ENCODE measurements at places on chromosomes 1 and 21.
A peak's percentile ranks its signal among the peaks of the same experiment; 100 is the strongest.

GRCh38 chr1:215878843-215879242 lies 311.7 kb downstream of the KCTD3 start:
- no peak for DNase-seq

DNA sequence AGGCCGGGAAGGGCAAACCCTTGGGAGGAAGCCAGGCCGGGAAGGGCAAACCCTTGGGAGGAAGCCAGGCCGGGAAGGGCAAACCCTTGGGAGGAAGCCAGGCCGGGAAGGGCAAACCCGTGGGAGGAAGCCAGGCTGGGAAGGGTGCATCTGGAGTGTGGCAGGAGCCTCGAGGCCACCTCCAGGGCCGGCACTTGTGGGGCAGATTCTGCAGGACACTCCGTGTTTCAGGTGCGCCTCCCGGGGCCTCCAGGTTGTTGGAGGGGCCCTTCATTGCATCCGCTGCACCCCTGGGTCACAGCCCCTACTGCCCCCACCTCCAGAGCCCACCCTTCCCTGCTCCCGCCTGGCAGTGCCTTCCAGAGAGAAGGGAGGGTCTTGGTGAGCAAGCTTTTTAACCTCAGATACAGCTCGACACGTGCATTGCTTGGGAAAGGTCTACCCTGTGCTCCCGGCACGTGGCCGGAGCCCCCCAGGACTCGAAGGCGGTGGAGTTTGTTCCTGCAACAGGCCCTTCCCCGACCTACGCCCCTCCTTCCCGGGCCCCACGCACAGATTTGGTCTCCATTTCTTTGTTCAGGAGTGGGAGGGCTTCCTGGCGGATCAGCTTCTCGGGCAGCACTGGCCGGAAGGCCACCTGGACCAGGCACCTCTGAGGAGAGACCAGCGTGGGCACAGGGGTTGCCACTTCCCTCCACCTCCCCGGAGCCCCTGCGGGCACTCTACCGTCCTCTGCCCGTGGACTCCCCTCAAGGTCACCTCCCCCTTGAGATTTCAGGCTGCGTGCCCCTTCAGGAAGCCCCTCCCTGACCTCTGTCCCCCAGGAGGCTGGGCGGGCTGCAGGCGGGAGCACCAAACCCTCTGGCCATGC lies 9.4 kb upstream of the TMEM52 start:
- DNase-seq, result no peak

DNA sequence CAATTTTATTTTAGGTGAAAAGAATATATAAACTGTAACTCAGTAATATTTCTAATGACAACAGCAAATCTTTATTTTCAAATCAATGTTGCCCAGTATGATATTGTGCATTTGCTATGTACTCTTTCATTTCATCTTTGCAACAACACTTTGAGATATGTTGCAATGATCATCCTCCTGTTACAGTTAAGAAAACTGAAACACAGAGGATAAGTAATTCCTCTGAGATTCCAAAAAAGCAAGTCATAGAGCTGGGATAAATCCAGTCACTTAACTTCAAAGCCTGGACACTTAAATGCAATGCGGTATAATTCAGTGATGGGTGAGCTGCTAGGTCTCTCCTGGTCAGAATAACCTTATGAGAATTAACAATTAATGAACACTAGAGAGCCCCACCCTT lies 48.6 kb upstream of the EXO1 start:
- DNase-seq, result no peak

DNA sequence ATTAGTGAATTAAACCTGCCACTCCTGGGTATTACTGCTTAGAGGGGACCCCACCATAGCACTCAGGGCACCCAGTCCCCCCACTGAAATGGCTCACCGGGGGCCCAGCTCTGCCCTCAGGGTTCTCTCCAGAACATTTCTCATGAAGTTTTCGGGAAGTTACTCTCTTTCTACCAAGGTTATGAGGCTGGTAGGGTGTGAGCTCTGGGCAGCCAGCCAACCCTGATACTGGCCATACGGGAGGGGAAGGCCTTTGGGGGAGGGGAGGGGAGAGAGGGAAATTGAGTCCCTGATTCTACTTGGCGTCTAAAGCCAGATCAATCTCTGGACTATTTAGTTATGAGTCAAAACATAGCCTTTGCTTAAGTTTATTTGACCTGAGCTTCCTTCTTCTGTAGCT lies 12.9 kb upstream of the PDE9A start:
- no peak for DNase-seq

DNA sequence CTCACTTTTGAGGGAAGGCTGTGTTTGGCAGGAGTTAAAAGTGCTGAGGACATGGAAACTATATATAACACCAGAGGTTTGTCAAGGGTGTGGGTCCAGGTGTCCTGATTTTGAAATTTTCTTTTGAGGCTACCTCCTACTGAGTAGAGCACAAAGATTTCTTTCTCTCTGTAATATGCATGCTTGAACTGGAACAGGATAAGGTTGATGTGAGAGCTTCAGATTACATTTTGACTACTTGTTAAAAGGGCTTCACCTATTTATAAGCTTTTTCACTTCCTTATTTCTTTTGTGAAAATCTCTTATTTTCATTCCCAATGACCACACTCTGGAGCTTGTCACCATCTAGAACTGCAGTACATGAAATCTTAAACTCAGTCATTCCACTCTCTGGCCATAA lies 59.8 kb upstream of the PLA2G4A start:
- DNase-seq, result no peak

- no peak for DNase-seq
Observed at GRCh38 chr1:40090652-40091355, 6.2 kb downstream of the PPT1 start.

DNA sequence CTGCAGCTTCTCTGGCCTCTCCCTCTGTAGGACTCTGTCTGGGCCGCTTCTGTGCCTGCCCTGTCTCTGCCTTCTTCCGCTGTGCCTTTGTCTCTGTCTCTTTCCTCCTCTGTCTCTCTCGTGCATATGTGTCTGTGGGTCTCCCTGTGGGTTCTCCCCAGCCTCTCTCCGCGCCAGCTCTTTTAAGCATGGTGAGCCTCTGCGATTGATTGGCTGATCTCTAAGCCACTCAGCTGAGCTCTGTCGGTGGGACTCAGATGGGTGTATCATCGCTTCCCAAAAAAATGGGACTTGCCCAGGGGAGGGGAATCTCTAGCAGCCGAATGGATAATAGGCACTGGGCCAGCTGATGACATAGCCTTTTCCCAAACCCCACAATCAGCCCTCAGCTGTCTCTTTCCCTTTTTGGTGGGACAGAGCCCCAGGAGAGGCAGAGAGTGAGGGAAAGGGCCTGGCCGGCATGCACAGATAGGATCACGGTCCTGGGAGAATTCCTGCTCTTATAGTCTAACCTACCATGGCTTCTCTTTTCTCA lies at the start of gene ADAMTS4:
TSS of gene ADAMTS4 (minus strand) at position 158 of the 535 bp plus-strand sequence. CDS start 427 bp downstream, outside the sequence.
- DNase-seq, result no peak

DNA sequence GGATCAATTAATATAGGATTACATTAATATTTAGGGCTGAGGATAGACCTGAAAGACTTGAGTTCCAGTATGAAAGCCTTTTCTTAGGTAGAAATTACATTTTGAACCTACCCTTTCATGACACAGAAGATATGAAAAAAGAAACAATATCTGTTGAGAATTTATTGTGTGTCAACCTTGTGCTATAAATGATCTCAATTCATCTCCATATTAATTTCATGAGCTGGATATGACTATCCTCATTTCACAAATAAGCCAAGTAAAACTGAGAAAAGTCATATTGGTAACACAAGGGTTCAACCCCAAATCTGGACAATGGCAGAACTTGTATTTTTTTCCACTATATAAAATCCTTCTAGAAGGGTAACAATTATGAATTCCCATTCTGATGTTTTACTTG lies 120.0 kb downstream of the TRIM33 start:
- no peak for DNase-seq

DNA sequence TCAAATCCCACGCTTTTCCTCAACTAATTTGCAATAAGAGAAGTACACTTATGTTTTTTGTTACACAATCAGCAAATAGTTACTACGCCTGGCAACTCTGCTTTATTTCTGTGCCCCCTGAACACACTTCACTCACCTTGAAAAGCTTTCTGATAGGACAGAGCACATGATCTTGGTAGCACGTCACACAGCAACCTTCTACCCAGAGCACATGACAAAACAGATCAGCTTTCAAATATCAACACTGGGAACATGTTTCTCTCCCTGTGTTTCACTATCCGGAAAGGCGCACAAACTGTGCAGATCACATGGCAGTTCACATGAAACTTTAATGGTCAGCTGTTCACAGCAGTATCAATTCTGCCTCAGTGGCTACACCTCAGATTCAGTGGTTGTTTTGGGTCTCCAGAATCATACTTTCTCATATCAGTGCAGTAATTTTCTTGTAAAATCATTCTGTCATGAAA lies 2.2 kb downstream of the SLC19A2 start:
- peak; percentile 5 for DNase-seq

DNA sequence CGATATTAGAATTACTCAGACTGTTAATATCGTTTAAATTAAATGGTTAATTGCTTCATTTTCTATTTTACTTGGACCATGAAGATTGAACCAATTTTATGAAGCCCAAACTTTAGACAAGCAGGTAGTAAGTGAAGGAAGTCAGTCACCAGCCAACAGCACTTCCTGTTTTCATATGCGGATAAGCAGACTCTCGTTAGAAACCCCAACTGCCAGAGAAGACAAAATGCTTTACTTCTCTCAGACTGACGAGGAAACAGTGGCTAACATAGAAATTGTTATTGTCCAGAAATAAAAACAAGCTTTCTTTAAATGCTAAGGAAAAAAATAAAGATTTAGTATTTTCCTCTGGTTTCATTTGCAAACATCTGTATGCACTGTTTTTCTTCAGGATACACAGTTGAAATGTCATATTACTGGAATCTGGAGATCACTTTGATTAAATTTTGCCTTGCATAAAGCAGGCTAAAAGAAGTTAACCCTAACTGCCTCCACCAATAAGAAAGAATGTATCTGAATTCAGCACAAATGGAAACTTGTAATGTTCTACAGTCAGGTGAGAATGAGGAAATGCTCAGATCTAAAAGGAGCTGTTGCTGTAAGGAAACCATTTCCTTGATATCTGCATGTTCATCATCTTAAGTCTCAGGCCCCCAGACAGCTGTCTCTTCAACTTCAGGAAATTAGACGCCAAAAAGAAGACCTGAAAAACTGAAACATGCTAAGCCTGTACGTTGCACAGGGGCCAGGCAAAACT lies 129.8 kb upstream of the SAMSN1 start:
- DNase-seq, result peak; percentile 80

GRCh38 chr21:34093083-34093482 lies 19.7 kb downstream of the MRPS6 start:
- DNase-seq, result no peak

DNA sequence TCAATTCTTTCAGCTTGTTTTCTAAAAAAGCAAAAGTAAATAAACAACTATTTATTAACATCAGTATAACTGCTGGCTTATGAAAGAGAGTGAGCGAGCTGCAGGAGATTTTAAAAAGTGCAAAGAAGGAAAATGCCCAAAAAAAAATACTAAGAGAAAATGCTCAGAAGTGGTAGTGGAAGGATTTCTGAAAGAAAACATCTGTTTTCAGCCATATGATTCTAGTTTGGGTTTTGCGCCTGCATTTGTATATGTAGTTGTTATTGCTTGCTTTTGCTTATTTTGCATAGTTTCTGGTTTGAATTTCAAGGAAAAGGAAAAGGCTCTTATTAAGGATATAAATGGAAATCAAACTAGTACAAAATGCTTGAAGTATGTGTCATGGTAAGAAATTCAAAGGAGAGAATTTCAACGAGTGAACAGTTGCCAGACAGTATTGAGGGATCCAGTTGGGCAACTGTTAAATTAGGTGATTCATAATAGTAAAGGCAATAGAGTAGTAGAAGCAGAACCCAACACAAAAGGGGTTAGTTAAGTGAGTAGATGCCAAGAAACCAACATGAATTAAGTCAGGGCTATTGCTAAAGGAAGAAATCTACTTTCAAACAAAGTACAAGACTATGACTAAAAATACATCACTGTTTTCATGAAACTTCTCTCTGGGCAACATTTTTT lies 1.2 kb downstream of the GBP5 start:
- no peak for DNase-seq

GRCh38 chr1:17289721-17290120 lies 18.3 kb upstream of the PADI4 start:
- DNase-seq, result no peak

- no peak for DNase-seq
Observed at GRCh38 chr1:247638011-247638410, 32.6 kb downstream of the OR2G3 start.

All from Kasumi-1 (cell line).